Naive thymus-derived CD4-positive, alpha-beta T cell (primary cell): ENCODE measurements at places on chromosomes 5 and 9. TPM values are rescaled to one million over a fixed set of nuclear protein-coding genes. Genes with fewer than 3 reads are reported as not detected.

The FBXO4 gene
- total RNA-seq = 10.9 and 11.4 TPM in 2 replicates

The GPR107 gene
- 21.9 TPM for total RNA-seq

The ANKDD1B gene
- total RNA-seq = 0.19 TPM

GRCh38 chr5:66829358-66829674 is 233.1 kb downstream of the MAST4 start:
- H3K4me3 ChIP-seq = peak overlapping the region; percentile 36
- no peaks in the 10 kb centered on the region for H3K36me3 ChIP-seq
- DNase-seq = no peak

The CNTFR gene
- not detected for total RNA-seq

The KIF24 gene
- total RNA-seq = 0.15 TPM

The LRRC14B gene
- not detected for total RNA-seq

The PCDHGA3 gene
- 0.13 and 0.24 TPM in 2 replicates for total RNA-seq

GRCh38 chr9:4124266-4124665 is 175.6 kb downstream of the GLIS3 start:
- DNase-seq = no peak
- H3K27me3 ChIP-seq = no peaks in the 10 kb centered on the region
- no peak overlapping the region for H3K4me3 ChIP-seq
- H3K27ac ChIP-seq = no peak overlapping the region
- H3K36me3 ChIP-seq = no peaks in the 10 kb centered on the region

DNA sequence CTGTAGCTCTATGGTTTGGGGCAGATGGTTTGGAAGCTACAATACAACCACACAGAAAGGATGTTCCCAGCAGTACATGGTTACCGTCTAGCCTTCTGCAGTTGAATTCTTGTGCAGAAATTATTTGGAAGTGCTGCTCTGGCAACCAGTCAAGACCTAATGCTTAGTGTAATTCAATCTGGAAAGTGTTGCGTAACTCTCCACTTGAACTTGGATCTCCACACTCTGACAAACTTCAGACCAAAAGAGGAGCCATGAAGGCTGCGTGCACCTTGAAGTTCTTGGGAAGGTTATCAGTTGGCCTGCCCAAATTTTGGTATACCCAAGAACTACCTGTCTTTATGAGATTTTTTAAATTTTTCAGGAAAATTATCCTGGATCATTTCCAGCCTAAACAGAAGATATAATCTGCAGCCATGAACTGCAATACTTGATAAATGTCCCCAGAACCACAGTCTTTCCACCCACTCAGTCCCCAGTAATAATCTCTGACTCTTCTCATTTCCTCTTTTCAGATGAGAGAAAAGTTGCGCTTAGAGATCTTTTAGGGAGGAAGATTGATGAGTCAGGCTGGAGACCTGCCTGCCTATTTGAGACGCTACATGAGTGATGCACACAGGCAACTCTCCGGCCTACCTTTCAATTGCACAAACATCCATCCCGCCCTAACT is 159.9 kb downstream of the FANCC start:
- no peaks in the 10 kb centered on the region for H3K4me1 ChIP-seq
- H3K27ac ChIP-seq = no peak overlapping the region
- H3K36me3 ChIP-seq = no peaks in the 10 kb centered on the region
- H3K4me3 ChIP-seq = no peak overlapping the region
- H3K27me3 ChIP-seq = no peaks in the 10 kb centered on the region

The TTC1 gene
- 56.5 and 59.5 TPM in 2 replicates for total RNA-seq

DNA sequence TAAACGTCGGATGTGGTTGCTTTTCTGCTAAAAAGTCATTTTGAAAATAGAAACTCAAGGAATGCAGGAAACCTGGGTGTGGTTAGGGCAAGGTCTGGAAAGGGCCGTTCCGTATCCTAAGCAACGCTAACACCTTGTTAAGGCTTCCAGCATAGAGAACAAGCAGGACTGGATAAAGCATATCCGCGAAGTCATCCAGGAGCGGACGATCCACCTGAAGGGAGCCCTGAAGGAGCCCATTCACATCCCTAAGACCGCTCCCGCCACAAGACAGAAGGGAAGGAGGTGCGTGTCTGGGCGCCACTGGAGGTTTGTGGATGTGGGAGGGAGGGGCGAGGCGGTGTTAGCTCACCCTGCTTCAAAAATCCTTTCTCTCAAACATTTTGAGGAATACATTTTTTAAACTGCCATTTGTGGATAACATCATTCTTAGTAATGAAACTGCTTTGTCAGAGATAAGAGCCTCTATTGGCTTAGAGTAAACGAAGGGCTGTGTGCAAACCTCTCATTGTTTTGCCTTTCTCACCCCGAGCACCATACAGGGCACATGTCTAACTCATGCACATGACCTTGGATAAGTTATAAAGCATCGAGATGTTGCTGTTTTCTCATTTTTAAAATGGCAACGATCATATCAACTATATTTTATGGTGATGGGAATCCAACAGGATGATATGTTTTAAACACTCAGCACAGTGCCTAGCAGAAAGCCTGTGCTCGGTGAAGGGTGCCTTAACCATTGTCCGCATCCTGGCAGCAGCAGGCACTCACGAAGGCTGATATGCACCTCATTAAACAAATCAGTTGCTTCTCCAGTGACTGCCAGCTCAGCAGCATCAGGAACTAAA is 175.7 kb upstream of the OTULINL start:
- H3K4me1 ChIP-seq = no peaks in the 10 kb centered on the region
- no peak overlapping the region for H3K27ac ChIP-seq
- no peaks in the 10 kb centered on the region for H3K27me3 ChIP-seq
- no peak for DNase-seq
- no peak overlapping the region for H3K4me3 ChIP-seq

The NDUFS4 gene
- total RNA-seq = 27.8 TPM

DNA sequence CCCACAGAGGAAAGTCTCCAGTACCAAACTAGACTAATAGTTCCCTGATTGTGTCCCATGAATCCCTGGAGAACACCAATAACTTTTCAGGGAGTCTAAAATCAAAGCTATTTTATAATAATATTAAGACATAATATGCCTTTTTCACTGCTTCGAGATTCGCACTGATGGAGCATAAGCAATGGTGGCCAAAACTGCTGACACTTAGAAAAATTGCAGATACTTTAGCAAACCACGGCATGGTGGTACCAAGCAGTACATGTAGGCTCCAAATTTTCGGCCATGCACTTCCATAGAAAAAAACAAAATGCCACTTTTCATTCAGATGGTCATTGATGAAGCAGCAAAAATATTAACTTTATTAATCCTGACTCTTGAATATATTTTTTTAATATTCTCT is 100.3 kb upstream of the PCSK1 start:
- H3K27me3 ChIP-seq = no peaks in the 10 kb centered on the region
- no peak for DNase-seq
- H3K4me3 ChIP-seq = no peak overlapping the region
- H3K27ac ChIP-seq = no peak overlapping the region

DNA sequence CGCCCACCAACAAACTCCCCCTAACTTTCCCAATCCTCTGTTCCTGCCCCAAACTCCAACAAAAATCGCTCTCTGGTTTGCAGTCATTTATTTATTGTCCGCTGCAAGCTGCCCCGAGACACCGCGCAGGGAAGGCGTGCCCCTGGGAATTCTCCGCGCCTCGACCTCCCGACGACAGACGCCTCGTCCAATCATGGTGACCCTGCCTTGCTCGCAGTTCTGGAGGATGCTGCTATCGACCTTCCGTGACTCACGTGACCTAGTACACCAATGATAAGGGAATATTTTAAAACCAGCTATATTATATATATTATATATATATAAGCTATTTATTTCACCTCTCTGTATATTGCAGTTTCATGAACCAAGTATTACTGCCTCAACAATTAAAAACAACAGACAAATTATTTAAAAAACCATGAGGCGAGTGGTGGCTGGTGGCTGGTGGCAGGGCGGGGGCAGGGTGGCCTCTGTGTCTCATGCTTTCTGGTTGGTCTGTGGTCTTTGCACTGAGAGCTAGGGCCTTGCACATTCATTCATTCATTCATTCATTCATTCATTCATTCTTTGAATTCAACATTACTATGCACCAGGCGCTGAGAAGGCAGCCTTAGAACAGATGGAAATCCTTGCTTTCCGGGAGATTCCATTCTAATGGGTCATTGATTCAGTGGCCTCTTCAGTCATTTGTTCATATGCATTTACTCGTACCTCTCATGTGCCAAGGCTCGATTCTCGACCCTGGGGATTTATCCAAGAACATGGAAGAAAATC is 37.9 kb downstream of the FGF18 start:
- no peaks in the 10 kb centered on the region for H3K4me1 ChIP-seq
- H3K4me3 ChIP-seq = no peak overlapping the region
- H3K27ac ChIP-seq = no peak overlapping the region

DNA sequence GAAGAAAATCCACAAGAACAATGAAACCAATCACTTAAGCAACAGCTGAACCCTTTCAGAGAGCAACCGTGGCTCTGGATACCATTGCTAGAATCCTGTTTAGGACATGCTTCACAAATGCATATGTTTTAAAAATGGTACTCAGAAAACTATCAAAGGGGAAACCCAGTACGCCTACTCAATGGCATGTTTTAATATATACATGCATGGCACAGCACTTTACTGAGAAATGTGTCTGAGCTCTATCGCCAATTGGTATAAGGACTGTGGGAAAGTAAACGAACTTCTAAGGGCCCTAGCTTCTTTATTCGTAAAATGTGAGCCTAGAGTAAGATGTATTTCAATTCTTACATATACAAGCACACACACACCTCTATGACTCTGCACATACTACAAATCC is 72.3 kb downstream of the PTBP3 start:
- H3K4me1 ChIP-seq = no peaks in the 10 kb centered on the region
- H3K4me3 ChIP-seq = no peak overlapping the region
- H3K27me3 ChIP-seq = no peaks in the 10 kb centered on the region
- H3K36me3 ChIP-seq = no peaks in the 10 kb centered on the region

The IL13 gene
- 0.50 TPM for total RNA-seq

The RNF183 gene
- not detected for total RNA-seq

The SELENOP gene
- total RNA-seq = 4.8 TPM

- H3K27ac ChIP-seq = no peak within 1 kb of the TSS
- no peaks in the 10 kb centered on the region for H3K36me3 ChIP-seq
- no peaks in the 10 kb centered on the region for H3K4me1 ChIP-seq
These were observed at the start of gene FAM170A for GRCh38 chr5:119629339-119629738. Gene FAM170A (plus strand): TSS chr5:119629558. CDS start chr5:119629769, 211 bp downstream.

The MATR3 gene
- total RNA-seq = 274 TPM

The PCDHA5 gene
- not detected for total RNA-seq

GRCh38 chr5:42268630-42269029 is 154.6 kb upstream of the GHR start:
- no peaks in the 10 kb centered on the region for H3K36me3 ChIP-seq
- no peak for DNase-seq
- H3K27me3 ChIP-seq = no peaks in the 10 kb centered on the region
- no peaks in the 10 kb centered on the region for H3K4me1 ChIP-seq
- H3K4me3 ChIP-seq = no peak overlapping the region

DNA sequence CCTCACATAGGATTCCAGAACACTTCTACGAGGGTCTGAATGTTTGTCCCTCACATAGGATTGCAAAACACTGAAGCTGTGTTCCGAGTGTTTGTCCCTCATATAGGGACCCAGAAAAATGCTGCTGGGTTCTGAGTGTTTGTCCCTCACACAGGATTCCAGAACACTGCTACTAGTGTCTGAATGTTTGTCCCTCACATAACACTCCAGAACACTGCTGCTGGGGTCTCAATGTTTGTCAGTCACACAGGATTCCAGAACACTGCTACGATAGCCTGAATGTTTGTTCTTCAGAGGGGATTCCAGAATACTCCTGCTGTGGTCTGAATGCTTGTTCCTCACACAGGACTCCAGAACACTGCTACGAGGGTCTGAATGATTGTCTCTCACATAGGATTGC is 218.7 kb downstream of the FOXD4L6 start:
- no peaks in the 10 kb centered on the region for H3K4me1 ChIP-seq
- H3K27me3 ChIP-seq = no peaks in the 10 kb centered on the region
- no peak for DNase-seq
- no peak overlapping the region for H3K27ac ChIP-seq
- no peaks in the 10 kb centered on the region for H3K36me3 ChIP-seq

DNA sequence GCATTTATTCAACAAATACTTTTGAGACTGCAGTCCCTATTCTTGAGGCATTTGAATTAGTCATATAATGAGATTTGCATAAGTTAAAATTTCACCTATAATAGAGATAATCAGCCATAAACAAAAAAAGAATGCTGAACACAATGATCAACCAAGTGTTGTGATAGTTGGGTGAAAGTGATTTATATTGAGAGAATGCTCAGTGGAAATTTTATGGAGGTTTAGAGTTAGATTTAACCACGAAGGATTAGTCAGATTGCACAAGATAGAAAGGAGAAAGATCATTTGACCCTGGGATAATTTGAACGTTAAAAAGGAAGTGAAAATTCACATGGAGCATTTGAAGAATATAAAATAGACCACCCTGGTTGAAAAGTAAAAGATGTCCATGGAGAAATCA is 356.2 kb downstream of the NPR3 start:
- DNase-seq = no peak
- no peaks in the 10 kb centered on the region for H3K27me3 ChIP-seq
- H3K36me3 ChIP-seq = no peaks in the 10 kb centered on the region
- H3K4me1 ChIP-seq = no peaks in the 10 kb centered on the region
- H3K4me3 ChIP-seq = no peak overlapping the region

The TEX48 gene
- total RNA-seq = 0.36 and 0.85 TPM in 2 replicates

DNA sequence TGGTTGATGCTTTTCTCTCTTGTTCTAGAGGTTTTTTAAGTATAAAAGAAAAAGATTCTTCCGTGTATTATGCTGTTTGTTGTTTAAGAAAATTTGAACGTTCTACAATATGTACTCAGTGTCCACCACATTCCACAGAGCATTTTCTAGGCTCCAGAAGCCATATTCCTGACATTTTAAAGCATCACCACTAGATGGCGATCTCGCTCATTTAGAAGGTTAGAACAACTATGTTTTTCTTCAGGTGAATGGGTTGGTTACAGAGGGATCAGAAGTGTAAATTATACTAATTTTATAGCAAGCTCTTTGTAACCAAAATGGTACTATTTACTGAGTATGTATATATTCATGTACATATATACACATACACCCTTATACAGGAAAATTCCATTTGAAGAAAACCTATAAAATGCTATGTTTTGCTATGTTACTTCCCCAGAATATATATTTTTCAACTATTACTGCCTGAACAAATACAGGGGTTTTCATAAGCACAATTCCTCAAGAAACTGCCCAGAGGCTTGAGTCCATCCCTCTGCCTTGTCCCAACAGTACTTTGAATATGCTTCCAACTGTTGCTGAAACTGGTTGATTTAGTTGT is 284.3 kb downstream of the CCDC171 start:
- no peaks in the 10 kb centered on the region for H3K27me3 ChIP-seq
- no peaks in the 10 kb centered on the region for H3K4me1 ChIP-seq
- no peaks in the 10 kb centered on the region for H3K36me3 ChIP-seq
- no peak overlapping the region for H3K27ac ChIP-seq
- H3K4me3 ChIP-seq = no peak overlapping the region
- no peak for DNase-seq

GRCh38 chr5:122321921-122322320 is 9.9 kb downstream of the SNCAIP start:
- H3K4me3 ChIP-seq = no peak overlapping the region
- H3K4me1 ChIP-seq = no peaks in the 10 kb centered on the region
- DNase-seq = no peak
- H3K27ac ChIP-seq = no peak overlapping the region
- H3K27me3 ChIP-seq = no peaks in the 10 kb centered on the region
